Stimulated activated CD4-positive, alpha-beta T cell treated with anti-CD3 and anti-CD28 coated beads, TNF-alpha, amount 100 ng/mL, for 48 hours (primary cell): ENCODE measurements at places on chromosomes 3 and 15.

- DNase-seq = peak; percentile 65
Observed at GRCh38 chr15:60520825-60521368, 42.0 kb upstream of the ICE2 start.

DNA sequence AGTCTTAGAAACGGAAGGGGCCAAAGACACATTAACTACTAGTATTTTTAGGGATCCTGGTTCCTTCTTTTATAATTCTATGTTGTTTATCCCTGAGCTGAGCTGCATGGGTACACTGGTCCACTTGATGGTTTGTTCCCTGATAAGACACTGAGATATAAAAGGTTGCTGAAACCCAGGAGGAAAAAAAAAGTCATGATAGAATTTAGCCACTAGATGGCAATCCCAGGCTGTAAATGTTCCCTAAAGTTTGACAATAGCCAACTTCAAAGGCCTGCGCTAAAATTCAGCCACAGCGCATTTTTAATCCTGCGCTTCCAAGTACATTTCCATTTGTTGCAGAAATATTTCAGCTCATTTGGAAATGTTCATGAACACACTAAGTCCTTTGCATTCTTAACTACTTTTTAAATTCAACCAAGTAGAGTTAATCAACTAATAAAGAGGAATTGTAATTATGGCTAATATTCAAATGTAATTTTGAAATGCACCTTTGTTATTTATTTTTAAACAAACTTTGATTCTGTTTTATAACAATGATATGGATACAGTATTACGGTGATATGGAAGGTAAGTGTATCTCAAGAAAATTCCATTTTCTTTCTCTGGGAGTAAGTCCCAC is 249.3 kb upstream of the FEZF2 start:
- DNase-seq = no peak

DNA sequence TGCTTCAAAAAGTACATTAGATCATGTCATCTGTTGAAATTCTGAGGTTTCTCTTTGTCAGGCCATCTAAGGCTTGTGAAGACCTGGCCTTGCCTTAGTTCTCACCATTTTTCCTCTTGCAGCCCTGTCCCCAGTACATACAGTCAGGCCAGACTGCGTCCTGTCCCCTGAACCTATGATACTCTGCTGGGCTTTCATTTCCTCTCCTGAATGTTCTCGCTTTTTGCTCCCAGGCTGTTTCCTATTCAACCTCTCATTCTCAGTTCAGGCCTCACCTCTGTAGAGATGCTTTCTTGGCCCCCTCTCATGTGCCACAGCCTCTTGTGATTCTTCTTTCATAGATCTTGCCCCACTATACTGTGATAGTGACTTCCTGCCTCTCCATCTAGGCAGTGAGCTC is 648.8 kb upstream of the KCNMB2 start:
- DNase-seq = no peak

DNA sequence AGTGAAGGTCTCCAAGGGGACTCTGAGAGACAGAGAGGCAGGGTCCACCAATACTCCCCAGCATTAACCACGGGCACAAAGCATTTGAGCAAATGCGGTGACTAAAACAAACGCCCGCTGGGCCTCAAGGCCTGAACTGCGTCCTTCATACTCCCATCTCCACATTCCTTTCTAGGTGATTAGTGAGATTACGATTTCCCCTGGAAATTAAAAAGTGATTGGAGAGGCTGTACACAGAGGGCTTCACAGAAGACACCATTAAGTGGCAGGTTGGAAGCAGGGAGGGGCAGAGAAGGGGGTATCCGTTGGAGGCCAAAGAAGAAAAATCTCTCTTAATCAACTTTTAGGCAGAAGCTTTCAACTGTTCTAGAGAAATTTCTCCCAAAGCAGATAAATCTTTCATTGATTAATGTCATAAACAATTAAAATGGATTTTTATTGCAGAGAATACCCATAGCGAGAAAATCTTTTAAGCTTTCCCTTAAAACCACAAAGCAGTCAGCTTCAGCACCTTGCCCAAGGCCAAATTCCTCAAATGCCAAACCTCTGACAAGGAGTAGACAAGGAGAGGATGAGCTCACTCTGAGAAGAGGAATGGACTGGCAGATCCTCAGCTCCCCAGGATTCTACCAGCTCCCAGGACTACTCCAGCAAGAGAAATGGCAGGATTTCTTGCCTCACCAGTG is 38.2 kb downstream of the MB21D2 start:
- no peak for DNase-seq

GRCh38 chr3:50584391-50584790 is 15.1 kb downstream of the HEMK1 start:
- DNase-seq = no peak

- DNase-seq = no peak
Observed at GRCh38 chr3:193297421-193297820, 56.4 kb downstream of the PLAAT1 start.

DNA sequence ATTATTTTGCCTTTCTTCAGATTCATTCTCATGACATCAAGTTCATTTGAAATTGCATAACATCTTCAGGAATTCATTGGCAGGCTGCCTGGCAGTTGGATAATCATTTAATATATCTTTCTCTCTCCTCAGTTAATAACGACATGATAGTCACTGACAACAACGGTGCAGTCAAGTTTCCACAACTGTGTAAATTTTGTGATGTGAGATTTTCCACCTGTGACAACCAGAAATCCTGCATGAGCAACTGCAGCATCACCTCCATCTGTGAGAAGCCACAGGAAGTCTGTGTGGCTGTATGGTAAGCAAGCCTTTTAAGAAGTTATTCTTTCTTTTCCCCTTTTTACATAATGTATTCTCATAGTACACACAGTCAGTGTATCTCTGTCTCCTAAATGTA is 38.2 kb downstream of the TGFBR2 start:
- peak; percentile 55 for DNase-seq

DNA sequence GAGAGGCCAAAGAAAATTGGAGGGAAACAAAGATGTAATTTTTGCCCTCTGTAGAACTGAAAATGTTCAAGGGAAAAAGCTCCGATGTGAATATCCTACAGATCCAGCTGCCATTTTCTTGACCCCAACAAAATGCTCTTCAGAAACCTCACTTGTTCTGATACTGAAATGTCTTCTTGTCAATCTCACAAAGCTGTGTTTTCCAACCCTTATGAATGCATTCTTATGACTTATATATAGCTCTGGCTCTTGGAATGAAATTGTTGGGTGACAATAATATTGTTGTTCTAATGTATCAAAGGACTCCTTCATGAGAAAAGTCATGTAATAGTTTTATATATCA is 157.1 kb upstream of the TGFBR2 start:
- no peak for DNase-seq

- no peak for DNase-seq
Observed at GRCh38 chr15:30670056-30670455, 44.1 kb downstream of the ARHGAP11B start.

DNA sequence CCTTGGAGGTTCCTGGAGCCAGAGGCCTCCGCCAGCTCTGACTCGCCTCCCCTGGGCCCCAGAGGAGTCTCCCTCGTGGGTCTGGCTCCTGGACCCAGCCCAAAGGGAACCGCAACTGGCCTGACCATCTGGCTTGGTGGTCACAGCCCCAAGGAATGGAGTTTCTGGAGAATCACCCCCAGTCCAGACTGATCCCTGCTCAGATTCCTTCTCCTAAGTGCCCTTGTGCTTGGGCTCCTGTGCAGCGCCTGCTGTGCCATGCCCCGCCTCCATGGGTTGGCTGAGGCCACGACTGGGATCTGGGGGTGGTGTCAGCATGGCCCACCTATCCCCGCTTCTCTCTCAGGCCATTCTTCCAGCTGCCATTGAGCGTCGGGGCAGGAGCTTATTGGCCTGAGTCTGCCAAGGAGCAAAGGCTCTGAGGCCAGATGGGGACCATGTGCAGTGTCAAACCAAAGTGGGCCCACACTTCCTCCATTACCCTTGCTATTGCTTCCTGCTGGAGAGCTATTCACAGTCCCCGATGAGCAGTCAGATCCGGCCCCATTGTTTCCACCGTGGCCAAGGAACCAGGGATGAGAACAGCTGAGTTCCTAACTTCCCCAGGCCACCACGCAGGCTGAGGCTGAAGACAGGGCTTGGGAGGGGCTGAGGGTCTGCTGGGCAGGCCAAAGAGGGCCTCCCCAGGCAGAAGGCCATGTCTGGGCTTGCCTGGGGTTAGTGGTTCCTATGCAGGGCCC is 19.0 kb downstream of the CSPG4 start:
- no peak for DNase-seq

- no peak for DNase-seq
Observed at GRCh38 chr3:140216249-140216648, 281.3 kb downstream of the CLSTN2 start.
